SK-N-SH (cell line): ENCODE measurements at places on chromosomes 3 and 15. TPM values are rescaled to one million over a fixed set of nuclear protein-coding genes. Genes with fewer than 3 reads are reported as not detected.
A peak's percentile ranks its signal among the peaks of the same experiment; 100 is the strongest.

Gene UBXN7
- polyA plus RNA-seq: 6.4 and 8.1 TPM in 2 replicates

Gene ASB14
- not detected in 2 replicates for polyA plus RNA-seq

Gene RCN2
- polyA plus RNA-seq: 78.6 and 94.1 TPM in 2 replicates

- peak overlapping the region; percentile 20; the same call in 1 of the 2 replicates for H3K27ac ChIP-seq
- no peak overlapping the region for H3K4me3 ChIP-seq
- H3K36me3 ChIP-seq: peaks cover 5% of the 10 kb centered on the region
- peaks cover 13% of the 10 kb centered on the region for H3K4me1 ChIP-seq
Measured at GRCh38 chr15:64521726-64522164, 61.4 kb downstream of the ZNF609 start.

DNA sequence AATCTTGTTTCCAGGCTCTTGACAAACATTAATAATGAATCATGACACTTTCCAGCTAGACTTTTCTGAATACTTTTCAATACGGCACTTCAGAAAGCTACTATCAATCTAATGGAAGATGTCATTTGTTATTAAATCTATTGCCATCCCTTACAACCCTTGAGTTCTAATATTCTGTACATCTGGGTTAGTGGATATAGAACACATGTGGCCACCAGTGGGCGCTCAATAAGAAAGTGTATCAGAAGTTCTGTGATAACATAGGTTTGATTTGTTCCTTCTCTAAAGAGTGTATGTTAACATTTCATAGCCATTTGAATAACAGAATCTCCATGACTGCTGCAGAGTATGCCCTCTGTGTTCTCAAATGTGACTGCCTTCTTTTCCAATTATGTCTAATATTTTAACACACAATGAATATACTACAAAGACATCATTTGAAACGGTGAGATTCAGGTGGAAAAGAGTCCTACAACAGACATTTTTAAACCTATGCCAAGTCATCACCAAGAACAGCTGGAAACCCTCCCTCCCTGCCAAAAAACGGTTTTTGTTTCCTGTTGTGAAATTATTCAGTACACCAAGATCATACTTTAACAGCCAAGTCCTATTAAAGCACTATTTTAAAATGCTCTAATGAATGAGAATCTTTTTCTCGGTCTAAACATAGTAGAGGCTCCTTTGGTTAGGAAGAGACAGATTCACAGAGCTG lies 22.2 kb downstream of the ALDH1A2 start:
- H3K36me3 ChIP-seq: no peaks in the 10 kb centered on the region
- no peak for DNase-seq
- no peaks in the 10 kb centered on the region; the same call in 1 of the 2 replicates for H3K27me3 ChIP-seq
- H3K27ac ChIP-seq: no peak overlapping the region
- no peaks in the 10 kb centered on the region for H3K4me1 ChIP-seq

DNA sequence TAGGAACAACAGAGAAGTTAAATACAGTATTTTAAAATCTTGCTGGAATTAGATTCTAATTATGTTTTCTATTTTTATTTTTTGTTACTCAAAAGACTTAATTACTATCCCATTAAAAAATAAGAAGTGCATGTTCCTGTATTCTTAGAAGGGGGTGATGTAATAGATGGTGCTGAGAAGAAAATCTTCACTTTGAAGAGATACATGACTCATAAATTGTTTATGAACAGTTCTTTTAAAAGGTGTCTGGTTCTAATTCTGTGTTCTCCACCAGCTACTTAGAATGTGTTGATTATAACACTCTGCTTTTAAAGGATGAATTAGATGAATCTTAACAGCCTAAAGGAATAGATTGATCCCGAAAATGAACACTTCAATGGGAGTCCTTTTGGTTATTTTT lies 8.2 kb downstream of the RCN2 start:
- no peak for DNase-seq
- no peak overlapping the region for H3K4me3 ChIP-seq
- H3K36me3 ChIP-seq: peaks cover 52% of the 10 kb centered on the region
- no peaks in the 10 kb centered on the region for H3K4me1 ChIP-seq

- H3K27ac ChIP-seq: no peak overlapping the region
- H3K4me3 ChIP-seq: no peak overlapping the region
- no peak for DNase-seq
- no peaks in the 10 kb centered on the region for H3K4me1 ChIP-seq
- H3K36me3 ChIP-seq: no peaks in the 10 kb centered on the region
- H3K27me3 ChIP-seq: no peaks in the 10 kb centered on the region
Measured at GRCh38 chr3:52721730-52722008, 15.8 kb downstream of the SPCS1 start.

DNA sequence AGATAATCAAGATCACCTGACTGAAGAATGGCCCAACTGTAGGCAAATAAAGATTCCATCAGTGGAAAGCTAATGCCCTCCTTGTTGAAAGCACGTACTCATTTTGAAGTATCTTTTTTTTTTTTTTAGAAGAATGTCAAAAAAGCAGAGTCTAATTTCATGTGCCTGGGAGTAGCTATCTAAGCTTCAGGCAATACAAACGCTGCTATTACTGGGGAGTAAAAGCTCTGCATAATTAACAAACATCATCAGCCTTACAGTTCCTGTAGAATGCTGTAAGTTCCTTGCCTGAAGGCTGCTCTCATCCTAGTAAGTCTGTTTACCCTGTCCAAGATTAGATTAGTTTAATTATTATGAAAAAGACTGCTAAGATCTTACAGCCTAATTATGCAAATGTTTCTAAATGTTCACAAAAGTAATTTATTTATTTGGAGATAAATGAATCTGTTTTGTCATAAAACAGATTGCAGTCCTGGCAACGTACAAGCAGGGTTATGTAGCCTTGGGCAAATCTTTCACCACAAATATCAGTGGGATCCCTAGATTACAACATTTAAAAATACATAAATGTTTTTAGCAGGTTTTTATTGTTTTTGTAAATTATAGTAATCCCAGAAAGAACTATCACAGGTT lies 451.3 kb upstream of the AGTR1 start:
- no peak overlapping the region for H3K4me3 ChIP-seq
- H3K4me1 ChIP-seq: no peaks in the 10 kb centered on the region
- H3K27me3 ChIP-seq: no peaks in the 10 kb centered on the region
- H3K27ac ChIP-seq: peak overlapping the region; percentile 53; the same call in 1 of the 2 replicates

DNA sequence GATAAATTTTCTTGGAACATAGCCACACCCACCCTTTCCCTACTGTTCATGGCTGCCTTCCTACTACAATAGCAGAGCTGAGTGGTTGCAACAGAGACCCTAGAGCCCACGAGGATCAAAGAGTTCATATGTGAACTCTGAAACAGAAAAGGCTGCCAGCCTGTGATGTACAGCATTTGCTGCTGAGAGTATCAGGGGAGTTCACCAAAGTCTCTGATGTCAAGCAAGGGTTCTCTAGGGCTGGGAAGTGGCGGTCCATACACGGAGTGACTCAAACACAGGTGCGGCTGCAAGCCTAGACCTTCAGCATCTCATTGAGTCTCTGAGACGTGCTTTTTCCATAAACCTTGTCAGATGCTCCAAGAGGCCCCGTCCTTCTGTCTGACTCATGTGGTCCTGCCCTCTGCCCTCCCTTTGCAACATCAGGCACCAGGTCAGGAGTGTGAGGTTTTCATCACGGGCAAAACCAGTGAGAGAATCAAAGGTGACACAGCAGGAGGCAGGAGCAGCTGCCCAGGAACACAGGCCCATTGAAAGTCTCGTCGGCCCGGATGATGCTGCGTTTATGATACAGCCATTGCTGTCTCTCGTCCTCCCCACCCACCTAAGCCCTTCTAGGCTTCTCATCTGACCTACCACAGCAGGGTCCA lies 42.9 kb downstream of the PCSK6 start:
- H3K36me3 ChIP-seq: no peaks in the 10 kb centered on the region
- no peaks in the 10 kb centered on the region for H3K4me1 ChIP-seq
- H3K27me3 ChIP-seq: no peaks in the 10 kb centered on the region
- H3K27ac ChIP-seq: no peak overlapping the region
- no peak for DNase-seq
- H3K4me3 ChIP-seq: no peak overlapping the region

DNA sequence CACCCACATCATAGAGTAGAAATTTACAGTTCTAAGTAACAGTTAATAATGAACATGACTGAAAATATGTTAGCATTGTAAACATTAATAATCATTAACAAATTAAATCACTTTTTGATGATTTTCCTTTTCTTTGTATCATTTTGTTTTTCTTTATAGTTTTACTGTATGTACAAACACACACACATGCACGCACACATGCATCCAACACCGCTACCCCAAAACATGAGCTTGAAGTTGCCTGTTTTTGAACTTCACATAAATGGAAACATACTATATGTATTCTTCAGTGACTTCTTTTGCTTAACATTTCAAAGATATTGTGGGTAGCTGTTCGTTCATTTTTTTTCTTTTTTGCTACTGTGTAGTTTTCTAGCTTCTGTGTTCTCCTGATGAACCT lies 123.9 kb downstream of the FNDC3B start:
- peaks cover 9% of the 10 kb centered on the region for H3K36me3 ChIP-seq
- no peak overlapping the region for H3K4me3 ChIP-seq
- H3K4me1 ChIP-seq: peaks cover 12% of the 10 kb centered on the region; the same call in 1 of the 2 replicates
- no peaks in the 10 kb centered on the region for H3K27me3 ChIP-seq
- no peak overlapping the region for H3K27ac ChIP-seq
- DNase-seq: no peak

- DNase-seq: peak; percentile 49
- H3K36me3 ChIP-seq: no peaks in the 10 kb centered on the region
- no peak overlapping the region for H3K4me3 ChIP-seq
- H3K4me1 ChIP-seq: peaks cover 7% of the 10 kb centered on the region; the same call in 1 of the 2 replicates
- H3K27ac ChIP-seq: no peak overlapping the region
- H3K27me3 ChIP-seq: no peaks in the 10 kb centered on the region
Measured at GRCh38 chr3:128006061-128007032, 45.9 kb upstream of the SEC61A1 start.

GRCh38 chr3:150523538-150523937 lies 22.8 kb downstream of the SERP1 start:
- no peaks in the 10 kb centered on the region for H3K27me3 ChIP-seq
- H3K27ac ChIP-seq: no peak overlapping the region
- DNase-seq: no peak
- no peaks in the 10 kb centered on the region for H3K36me3 ChIP-seq
- no peak overlapping the region for H3K4me3 ChIP-seq

DNA sequence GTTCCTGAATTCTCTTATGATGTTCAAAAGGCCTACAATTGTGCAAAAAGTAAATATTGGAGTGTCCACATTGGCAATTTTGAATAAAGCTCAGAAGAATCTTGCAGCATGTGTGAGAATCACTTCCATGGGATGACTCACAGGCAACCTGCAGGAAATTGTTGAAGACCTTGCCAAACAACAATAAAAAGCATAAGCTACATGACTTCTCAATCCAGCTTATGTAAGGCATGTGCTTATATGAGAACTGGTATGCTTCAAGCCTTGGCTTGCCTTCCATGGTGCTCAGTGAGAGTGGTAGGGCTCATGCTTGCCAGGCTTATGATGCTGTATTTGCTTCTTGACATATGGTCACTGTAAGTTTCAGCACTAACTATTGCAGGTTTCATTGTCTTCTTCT lies 18.4 kb upstream of the BCHE start:
- H3K36me3 ChIP-seq: no peaks in the 10 kb centered on the region
- H3K4me3 ChIP-seq: no peak overlapping the region
- no peaks in the 10 kb centered on the region for H3K4me1 ChIP-seq
- no peak for DNase-seq

- H3K27ac ChIP-seq: no peak overlapping the region
- no peak for DNase-seq
- no peaks in the 10 kb centered on the region for H3K27me3 ChIP-seq
- no peak overlapping the region for H3K4me3 ChIP-seq
Measured at GRCh38 chr15:92687746-92688145, 32.2 kb upstream of the FAM174B start.
